ENCODE measurements at places on chromosomes 12 and 14.

DNA sequence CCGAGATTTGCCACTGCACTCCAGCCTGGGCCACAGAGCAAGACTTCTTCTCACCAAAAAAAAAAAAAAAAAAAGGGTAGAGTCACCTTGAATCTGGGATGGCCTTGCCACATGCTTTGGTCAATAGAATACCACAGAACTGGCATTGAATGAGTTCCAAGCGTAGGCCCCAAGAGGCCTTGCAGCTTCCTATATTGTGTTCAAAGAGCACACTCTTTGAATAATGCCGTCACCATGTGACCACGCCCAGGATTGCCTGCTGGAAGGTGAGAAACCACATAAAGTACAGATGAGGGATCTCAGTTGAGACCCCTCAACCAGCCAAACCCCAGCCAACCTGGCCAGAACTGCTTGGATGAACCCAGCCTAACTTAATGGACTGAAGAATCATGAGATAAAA lies 239.2 kb upstream of the AMIGO2 start:
- no peak for DNase-seq

GRCh38 chr12:49871263-49871561 lies 28.3 kb upstream of the BCDIN3D start:
- DNase-seq: no peak

DNA sequence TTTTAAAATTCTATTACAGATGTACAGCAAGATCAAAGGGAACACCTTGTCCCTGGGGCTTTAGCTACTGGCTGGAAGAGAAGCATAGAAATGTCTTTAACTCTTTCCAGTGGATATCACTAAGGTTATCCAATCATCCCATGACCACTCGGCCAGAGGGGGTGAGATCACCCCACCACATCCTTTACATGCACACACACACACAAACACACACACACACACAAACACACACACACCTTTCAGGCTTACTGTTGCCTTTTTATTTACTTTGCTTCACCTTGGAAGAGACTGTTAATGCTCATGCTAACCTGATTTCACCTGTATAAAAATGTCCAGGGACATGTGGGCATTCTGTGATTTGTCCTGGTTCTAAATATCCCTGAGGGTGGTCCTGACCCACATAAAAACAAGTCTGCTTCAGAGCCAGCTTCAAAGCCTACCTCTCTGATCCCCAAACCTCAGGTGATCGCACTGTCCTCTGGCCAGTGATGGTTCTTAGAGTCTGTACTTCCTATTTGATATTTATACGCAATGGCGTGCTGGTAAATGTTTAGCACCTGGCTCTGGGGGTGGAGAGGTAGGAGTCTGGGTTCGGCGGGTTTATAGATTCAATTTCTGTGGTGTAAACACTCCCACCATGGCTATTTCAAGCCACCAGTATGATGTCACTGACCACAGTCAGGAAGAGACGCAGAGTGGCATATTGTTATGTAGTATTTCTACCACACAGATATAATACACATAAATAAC lies 166.1 kb upstream of the EEA1 start:
- no peak for DNase-seq

- no peak for DNase-seq
Measured at GRCh38 chr12:53452159-53453077, 516 bp downstream of the PCBP2 start.

GRCh38 chr14:73667854-73668253 lies 23.1 kb downstream of the DNAL1 start:
- no peak for DNase-seq

DNA sequence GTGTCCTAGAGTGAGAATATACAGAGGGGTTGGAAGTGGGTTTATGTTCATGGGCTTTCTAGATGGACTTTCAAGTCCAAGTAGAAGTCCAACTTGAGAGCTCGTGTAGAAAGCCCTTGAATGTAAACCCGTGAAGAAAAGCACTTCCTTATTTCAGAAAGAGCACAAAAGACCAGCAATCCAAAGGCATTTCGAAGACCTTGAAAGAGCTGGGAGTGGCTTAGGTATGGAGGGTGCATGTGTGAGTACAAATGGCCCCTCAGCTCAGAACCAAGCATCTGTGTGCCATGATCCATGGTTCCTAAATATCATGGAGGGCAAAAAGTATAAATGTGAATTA lies 160.7 kb downstream of the ETV6 start:
- no peak for DNase-seq

DNA sequence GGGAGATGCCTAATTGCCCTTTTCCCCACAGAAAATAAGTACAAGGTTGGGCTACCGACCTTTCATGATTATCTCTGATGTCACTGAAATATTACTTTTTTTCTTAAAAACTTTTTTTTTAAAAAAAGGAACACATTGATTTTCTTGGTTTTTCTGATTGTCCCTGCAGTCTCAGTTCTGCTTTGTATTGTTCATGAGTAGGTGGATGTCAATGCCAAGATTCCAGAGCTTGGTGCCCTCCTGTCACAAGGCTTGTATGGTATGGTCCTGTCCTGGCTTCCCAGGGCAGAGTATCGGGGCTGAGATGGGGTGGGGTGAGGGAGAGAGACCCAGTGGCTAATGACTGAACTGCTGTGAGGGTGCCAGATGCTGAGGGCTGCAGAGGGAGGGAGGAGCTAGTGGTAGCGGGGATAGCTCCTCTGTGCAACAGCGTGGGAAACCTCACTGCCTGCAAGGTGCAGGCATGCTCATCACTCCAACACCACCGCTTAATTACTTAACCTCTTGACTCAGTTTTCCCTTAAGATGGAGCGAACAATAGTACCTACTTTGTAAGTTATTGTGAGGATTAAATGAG lies 4.4 kb upstream of the CTDSP2 start:
- DNase-seq: no peak

GRCh38 chr12:2179058-2179457 lies 126.3 kb downstream of the CACNA1C start:
- no peak for DNase-seq

DNA sequence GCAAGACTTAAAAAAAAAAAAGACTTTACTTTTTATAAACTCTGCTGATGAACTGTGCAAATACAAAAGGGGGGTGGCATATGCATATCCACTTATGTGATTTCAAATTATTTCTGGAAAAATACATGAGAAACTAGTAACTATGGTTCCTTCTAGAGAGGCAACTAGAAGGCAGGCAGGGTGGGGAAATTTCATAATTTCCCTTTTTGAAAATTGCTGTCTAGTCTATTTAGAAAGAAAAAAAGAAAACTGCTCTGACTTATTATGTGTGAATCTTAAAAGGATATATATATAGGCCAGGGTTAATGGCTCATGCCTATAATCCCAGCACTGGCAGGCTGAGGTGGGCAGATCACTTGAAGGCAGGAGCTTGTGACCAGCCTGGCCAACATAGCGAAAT lies 42.3 kb downstream of the ANAPC7 start:
- no peak for DNase-seq

DNA sequence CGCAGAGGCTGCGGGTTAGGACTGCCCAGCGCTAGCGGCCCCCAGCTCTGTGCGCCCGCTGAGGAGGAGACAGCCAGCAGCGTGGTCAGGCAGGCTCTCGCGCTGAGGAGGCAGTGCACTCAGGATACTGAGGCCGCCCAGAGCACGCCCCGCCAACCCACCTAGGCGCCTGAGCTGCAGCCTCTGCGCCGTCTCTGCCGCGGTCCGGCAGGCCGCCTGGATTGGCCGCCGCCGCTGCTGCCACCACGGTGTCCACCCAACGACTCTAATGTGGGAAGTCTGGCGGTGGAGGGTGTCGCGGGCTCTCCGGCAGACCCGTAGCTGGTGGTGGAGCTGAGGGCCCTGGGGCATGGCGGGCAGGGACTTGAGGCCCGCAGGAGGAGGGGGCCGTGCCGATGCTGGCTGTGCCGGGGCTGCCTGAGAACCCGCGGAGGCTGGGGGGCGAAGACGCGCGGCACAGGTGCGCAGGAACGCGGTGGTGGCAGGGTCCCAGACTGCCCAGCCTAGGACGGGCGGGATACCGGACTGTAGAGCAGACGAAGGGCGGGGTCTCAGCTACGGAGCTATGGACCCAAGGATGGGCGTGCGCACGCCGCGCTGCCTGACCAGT lies 69.9 kb downstream of the ASCL4 start:
- no peak for DNase-seq

GRCh38 chr12:131132118-131132892 lies 178.6 kb downstream of the ADGRD1 start:
- DNase-seq: peak; percentile 85

DNA sequence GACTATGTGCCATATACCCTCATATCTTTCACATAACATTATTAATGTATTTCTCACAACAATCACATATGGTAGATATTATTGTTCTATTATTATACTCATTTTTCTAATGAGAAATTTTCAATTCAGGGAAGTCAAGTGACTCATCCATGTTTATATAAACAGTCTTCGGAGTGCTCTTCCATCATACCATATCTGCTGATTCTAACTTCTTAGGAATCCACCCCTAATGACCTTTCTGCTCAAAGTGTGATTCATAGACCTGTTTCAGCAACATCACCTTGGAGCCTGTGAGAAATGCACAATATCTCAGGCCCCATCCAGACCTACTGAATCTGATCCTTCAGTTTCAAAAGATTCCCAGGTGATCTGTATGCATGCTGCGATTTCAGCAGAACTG lies 39.8 kb upstream of the OVCH1 start:
- no peak for DNase-seq

DNA sequence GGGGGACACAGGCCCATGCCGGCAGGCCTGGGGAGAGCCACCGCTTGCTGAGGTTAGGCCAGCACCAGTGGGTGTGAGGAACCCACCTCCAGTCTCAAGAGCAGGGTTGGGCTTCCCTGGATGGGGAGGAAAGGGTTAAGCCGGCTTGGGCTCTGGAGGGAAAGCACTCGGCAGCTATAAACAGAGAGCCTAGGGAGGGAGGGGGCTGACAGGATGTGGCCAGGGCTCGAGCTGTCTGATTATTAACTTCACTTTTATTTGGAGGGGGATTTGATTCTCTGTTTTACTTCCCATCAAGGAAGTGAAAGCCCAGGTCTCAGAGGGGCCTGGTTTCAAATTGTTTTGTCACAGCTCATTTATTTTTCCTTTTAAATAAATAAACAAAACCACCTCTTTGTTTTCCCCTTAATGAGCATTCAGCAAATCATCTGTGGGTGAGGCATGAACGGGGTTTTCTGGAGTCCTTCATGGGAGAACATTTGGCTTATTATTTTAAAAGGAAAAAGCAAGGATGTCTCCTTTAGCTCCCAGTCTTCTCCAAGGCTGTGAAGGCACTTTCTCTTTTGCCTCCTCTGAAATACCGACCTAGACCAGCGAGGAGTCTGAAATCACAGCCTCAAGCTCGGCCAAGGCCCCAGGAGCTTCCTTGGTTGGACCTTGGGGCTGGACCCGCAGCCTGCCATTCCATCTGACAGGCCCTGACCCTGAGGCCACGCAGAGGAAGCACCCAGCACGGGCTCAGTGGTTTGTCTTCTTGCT lies 21.9 kb upstream of the ZFP36L1 start:
- no peak for DNase-seq

DNA sequence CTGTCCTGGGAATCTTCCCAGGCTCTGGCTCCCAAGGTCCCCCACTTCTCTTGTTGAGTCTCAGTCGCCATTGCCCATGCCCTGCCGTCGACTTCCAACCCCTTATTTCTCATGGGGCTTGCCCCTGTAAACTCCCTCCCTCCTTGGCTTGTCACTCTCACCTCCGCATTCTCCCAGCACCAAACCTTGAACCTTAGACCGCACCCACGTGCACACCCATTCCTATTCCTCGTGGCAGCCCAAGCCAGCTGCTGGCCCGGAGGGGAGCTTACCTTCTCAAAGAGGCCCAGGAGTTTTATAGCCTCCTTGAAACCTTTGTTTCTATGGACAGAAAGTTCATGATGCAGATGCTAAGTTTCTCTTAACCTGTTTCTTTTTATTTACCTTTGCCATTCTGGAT lies 4.6 kb downstream of the JDP2 start:
- no peak for DNase-seq

DNA sequence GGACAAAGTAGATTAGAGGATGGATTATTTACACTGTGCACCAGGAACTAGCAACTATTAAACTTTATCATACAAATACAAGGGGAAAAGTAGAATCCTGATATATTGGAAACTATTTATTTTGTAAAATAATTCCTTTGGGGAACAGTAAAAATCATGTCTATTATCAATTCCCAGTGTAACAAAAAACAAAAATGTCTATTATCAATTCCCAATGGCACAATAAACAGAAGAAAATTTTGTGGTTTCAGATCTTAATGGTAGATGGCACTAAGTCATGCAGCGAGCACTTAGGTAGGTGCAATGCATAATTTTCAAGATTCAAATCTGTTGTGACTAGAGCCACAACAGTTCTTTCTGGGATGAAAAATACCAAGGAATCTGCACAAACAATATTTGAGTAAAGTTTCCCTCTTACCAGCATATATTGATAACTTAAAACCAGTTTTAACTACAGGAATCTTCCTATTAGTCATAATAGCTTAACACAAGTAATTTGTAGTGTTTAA lies 13.7 kb downstream of the CFL2 start:
- DNase-seq: no peak

GRCh38 chr12:77919450-77919849 lies 88.8 kb downstream of the NAV3 start:
- no peak for DNase-seq

GRCh38 chr14:103277931-103278330 lies 56.1 kb upstream of the EIF5 start:
- DNase-seq: no peak

GRCh38 chr12:9406564-9407424 lies 198.6 kb upstream of the PZP start:
- DNase-seq: no peak

- DNase-seq: no peak
Measured at GRCh38 chr12:69007101-69007854, 74.3 kb upstream of the CPM start.

DNA sequence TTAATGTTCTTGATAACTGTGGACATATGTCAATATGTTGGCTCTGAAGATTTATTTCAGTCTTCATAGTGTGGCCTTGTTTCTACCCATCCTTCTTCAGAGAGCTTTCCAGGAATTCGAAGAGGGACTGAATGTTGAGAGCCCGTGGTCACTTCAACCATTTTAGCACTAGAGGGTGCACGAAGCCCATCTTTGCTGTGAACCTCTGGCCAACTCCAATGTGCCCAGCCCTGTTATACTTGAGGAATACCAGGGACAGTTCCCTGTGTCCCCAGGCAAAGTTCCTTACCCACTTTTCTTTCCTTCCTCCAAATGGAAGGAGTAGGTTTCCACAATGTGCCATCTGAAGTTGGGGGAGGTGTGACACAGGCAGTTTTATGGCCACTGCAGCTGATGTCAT lies 603.5 kb downstream of the RPL10L start:
- DNase-seq: no peak

- DNase-seq: no peak
Measured at GRCh38 chr14:37583358-37584210, 11.5 kb downstream of the FOXA1 start.

All from D721Med (cell line).